ENCODE measurements at places on chromosomes 7 and 10.

- no peak for DNase-seq
These were observed 50.5 kb upstream of the TRIL start for GRCh38 chr7:29008590-29008989.

DNA sequence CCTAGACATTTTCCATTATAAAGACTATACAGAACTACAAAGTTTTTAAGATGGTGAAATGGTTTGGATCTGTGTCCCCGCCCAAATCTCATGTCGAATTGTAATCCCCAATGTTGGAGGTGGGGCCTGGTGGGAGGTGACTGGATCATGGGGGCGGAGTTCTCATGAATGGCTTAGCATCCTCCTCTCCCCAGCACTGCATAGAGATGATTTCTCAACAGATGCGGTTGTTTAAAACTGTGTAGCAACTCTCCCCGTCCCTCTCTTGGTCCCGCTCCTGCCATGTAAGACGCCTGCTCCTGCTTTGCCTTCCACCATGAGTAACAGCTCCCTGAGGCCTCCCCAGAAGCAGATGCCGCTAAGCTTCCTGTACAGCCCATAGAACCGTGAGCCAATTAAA, 1.6 kb downstream of the FAM133B start:
- DNase-seq, result no peak

DNA sequence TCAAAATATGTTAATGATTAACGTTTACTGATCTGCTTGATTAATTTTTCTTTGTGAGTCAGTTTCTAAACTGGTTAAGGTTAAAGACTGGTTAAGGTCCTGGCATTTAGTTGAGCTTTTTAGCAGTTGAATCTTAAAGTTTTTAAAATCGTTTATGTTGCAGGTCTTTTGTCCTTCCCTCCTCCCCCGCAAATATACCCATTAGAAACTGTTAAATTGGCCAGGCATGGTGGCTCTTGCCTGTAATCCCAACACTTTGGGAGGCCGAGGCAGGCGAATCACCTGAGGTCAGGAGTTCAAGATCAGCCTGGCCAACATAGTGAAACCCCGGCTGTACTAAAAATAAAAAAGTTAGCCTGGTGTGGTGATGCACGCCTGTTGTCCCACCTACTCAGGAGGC, 100.9 kb downstream of the PODXL start:
- no peak for DNase-seq

GRCh38 chr7:139924461-139924860, 95.4 kb downstream of the TBXAS1 start:
- DNase-seq, result no peak

DNA sequence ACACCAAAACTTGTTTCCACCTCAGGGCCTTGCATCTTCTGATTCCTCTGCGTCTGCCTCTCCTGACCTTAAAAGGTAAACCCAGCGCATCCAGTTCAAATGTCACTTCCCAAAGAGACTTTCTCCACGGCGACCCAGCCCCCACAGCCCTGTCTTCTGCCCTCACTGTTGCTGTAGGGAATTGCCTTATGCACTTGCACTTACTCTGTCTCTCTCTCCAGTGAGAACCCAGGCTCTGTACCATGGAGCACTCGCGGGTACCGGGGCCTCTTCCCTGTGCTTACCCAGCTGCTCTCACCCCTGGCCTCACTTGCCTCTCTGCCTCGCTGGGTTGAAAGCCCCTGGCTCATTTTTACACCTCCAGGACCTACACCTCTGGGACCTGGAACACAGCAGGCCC, 48.4 kb downstream of the AOC1 start:
- no peak for DNase-seq

DNA sequence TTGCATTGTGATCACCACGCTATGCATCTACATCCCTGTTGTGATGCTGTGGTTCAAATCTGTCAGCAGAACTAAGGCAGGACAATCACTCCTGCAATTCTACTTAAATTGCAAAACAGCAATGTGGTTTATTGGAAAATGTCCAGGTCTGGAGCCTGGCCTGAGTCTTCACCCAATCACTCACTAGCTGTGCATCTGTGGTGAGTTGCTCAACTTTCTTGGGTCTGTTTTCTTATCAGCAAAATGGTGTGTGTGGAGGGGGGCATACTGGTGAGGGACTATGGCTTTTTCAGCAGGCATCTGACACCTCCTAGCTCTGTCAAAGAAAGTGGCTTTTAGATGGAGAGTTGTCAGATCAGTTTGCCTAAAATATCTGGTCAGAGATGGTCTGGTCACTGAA, 108.3 kb upstream of the FEZF1 start:
- DNase-seq, result no peak

DNA sequence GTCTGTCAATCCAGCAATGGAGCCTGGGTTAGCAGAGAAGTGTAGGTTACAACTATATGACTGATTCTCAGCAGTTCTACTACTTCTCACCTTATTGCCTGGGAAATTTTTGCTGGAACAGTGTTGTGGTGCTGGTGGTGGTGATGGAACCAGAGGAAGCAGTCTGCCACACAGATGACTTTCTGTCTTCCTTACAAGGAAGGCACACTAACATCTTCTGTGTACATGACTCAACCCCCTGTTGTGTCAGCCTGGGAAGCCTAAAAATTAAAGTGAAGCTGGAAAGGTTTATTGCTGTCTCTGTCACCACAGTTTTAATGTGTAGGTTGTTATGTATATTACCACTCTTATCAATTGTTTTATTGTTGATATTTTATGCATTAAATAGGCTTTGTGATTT, 40.3 kb downstream of the ANKRD7 start:
- DNase-seq, result no peak

DNA sequence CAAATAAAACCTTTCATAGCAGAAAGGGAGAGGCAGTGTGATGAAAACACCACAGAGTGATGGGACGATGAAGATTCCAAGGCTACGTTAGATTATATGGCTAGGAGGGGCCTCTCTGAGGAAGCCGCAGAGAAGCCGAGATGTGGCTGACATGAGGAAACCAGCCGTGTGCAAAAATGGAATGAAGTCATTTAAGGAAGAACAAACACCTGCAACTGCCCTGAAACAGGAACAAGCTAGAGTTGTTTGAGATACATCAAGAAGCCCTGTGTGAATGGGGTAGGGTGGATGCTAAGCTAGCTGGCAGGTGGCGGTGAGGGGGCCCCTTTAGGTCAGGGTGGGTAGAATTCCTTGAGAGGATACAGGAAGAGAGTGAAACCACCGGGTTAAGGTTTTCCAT, 129.5 kb downstream of the KLF6 start:
- no peak for DNase-seq

GRCh38 chr7:2605608-2606538, 25.9 kb upstream of the TTYH3 start:
- no peak for DNase-seq

- no peak for DNase-seq
These were observed 219.7 kb downstream of the EBF3 start for GRCh38 chr10:129744134-129745111.
